NB4 (cell line): ENCODE measurements at places on chromosomes 7 and 10.
A peak's percentile ranks its signal among the peaks of the same experiment; 100 is the strongest.

- DNase-seq: peak; percentile 8
These were observed 57.2 kb upstream of the FOXI2 start for GRCh38 chr10:127679642-127680255.

DNA sequence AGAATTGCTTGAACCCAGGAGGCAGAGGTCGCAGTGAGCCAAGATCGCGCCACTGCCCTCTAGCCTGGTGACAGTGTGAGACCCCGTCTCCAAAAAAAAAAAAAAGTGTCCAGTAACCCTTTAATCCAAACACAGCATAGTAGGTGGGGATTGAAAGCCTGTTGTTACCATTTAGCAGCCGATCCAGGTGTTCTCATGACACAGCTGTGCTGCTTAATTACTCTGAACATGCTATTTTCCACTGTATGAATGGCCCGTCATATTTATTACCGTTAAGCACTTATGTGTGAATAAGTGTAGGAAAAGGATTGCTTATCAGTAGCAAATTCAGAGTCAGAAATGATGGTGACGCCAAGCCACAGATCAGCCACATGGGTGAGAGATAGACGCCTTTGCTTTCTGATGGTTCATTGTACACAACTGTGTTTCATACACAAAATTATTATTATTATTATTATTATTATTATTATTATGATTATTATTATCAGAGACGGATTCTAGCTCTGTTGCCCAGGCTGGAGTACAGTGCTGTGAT, 11.6 kb upstream of the ORAI2 start:
- no peak for DNase-seq

DNA sequence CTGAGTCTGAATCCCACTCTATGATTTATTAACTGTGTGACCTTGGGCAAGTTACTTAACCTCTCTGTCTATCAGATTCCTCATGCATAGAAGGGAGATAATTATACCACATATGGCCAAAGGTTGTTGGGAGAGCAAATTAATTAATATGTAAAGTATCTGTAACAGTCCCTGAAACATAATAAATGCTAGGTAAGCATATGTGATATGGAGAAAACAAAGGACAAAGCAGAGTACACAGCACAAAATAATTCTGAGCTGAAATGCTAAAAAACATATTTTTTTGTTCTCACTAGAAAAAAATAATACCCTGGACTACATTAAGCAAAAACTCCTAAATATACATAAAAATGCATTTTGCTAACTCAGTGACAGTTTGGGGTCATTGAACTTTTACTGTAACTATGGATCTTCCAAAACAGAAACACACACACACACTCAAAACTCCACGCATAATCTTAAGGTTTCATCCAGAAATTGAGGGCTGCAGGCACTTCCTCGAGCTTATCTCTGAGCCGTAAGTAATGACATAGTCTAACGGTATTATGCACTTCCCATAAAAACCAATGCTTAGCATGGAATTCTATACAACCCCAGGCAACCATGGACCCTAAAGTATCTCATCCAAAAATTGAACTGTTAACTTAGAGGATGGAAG, 201.7 kb upstream of the PTN start:
- no peak for DNase-seq

DNA sequence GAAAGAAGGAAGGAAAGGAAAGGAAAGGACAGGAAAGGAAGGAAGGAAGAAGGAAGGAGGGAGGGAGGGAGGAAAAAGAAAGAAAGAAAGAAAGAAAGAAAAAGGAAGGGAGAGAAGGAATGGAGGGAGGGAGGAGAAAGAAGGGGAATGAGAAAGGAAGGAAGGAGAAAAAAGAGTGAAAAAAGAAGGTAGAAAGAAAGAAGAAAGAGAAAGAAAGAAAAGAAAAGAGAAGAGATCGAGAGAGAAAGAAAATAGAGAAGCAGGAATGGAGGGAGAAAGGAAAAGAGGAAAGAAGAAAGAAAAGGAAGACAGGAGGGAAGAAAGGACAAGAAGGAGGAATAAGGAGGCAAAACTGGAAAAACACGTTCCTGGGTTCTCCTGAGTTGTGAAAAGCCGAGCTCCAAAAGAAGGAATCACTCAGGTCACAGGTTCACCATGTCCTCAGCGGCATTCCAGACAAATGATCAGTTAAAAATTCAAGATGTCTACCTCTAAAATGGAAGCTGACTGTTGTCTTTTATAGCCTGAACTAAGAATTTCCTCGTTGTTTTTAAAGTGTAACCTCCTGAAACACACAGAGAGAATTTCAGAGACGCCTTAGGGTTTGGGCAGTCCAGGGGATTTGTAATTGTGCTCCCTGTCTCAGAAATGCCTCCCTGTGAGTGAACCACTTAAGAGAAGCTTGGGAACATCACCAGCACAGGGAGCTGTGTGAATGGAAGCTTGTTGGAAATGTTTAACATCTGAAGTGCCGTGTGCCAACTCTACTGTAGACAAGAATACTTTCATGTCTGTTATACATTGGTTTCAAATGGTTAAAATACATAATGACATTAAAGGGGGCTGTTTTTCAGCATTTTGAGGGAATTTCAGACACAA, 80.7 kb downstream of the INHBA start:
- DNase-seq: no peak

GRCh38 chr7:134458341-134458805, 527 bp downstream of the AKR1B1 start:
- DNase-seq: peak; percentile 81

GRCh38 chr7:96685353-96685752, 24.3 kb downstream of the SEM1 start:
- DNase-seq: no peak

- no peak for DNase-seq
These were observed 221.0 kb downstream of the DYNC1I1 start for GRCh38 chr7:95993380-95993779.

- no peak for DNase-seq
These were observed 3.7 kb upstream of the STK32C start for GRCh38 chr10:132311338-132311939.

DNA sequence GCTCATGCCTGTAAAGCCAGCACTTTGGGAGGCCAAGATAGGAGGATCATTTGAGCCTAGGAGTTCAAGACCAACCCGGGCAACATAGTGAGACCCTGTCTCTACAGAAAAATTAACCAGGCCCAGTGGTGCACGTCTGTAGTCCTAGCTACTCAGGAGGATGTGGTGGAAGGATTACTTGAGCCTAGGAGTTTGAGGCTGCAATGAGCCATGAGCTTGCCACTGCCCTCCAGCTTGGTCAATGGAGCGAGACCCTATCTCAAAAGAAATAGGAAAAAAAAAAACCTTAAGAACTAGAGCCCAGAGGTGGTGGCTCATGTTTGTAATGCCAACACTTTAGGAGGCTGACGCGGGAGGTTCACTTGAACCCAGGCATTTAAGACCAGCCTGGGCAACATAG, 2.2 kb downstream of the STRA8 start:
- DNase-seq: no peak

DNA sequence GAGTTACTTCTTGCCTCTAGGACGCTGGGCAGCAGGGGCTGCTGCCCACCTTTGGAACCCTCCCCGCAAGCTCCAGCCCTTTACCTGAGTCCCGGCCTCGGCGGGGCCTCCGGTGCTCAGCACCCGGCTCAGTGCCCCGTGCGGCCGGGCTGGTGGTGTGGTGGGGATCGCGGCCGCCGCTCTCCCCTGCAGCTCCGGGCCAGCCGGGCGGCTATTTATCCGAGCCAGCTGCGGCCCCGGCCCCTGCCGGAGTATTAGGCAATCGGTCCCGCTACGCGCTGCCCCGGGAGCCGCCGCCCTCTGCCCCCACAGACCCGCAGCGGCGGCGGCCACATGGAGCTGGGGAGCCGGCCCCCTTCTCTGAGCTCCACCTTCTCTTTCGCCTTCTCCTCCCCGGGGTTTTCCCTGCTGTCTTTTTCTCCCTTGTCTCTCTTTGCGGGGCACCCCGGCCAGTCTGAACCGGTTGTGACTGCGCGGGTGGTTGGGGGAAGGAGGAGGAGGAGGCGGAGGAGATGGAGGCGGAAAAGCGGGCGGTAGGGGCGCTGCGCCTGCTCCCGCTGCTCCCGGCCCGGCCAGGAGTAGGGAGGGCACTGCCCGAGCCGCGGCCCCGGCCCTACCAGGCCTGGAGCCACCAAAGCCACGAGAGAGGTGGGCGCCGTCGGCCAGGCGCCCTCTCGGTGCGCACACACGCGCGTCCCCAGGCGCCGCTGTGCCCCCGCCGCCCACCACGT, at the start of gene SLC16A9:
TSS of gene SLC16A9 (minus strand) at position 456 of the 731 bp plus-strand sequence. CDS start 25,559 bp downstream, outside the sequence.
- DNase-seq: peak; percentile 62

DNA sequence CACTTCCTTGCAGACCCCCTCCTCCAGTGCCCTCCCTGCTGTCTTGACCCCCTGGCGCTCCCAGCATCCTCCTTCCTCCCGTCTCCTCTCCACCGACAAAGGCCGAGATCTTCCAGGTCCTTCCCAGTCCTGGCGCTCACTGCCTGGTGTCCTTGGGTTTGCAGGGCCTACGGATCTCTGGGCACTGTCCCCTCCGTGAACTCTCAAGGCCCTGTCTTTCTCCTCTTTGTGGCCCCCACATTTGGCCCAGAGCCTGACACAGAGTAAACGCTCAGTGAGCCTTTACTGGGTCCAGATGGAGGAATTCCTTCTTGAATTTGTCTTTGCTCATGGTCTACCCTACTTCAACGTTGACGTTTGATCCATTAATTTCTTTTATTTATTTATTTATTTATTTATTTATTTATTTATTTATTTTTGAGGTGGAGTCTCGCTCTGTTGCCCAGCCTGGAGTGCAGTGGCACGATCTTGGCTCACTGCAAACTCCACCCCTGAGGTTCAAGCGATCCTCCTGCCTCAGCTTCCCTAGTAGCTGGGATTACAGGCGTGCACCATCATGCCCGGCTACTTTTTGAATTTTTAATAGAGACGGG, 29.7 kb downstream of the TMEM270 start:
- no peak for DNase-seq

DNA sequence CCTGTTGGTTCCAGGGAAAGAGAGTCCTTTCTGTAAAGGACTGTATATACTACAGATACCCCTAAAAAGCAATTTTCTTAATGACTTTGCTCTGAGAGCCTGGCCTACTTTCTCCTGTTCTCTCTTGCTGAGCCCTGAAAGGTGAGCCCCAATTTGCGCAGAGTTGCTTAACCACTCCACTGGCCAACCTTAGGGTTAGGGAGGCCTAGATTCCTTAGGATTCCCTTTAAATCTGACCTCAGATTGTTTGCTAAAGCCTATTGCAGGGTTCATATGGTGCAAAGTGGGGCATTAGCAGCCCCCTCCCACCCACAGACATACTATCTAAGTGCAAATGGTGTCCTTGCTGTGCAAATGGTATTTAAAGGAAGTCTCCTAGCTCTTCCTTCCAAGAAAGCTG, 164.2 kb downstream of the RNLS start:
- DNase-seq: no peak

GRCh38 chr7:106288263-106288662, 3.5 kb upstream of the NAMPT start:
- no peak for DNase-seq

DNA sequence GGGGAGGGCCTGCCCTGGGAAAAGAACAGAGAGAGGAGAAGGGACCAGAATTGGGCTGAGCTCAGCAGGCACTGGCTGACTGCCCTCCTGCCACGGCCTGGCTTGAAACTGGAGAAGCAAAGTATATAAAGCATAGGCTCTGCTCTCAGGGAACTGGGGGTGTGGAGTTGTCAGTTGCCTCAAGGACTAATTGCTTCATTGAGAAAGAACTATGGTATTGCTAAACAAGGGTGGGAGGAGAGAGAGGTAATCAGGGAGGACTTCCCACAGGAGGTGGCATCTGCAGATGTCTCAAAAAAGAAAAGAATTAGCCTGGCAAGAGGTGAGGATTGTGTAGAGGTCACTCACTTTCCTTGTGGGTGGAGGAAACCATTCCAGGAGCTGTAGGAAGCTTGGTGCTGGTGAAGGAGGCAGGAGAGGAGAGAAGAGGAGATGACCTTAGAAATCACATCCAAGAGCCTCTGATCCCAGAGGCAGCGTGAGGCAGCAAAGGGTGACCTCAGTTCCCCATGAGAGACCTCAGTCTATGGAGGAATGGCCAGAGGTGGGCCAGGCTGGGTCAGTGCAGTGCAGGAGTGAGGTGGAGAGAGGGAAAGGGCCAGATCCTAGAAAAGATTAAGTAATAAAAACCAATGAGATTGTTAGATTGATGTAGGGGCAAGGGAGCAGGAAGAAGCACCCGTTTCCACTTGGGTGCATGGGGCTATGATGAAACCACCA, 2.4 kb downstream of the PILRB start:
- peak; percentile 58 for DNase-seq

DNA sequence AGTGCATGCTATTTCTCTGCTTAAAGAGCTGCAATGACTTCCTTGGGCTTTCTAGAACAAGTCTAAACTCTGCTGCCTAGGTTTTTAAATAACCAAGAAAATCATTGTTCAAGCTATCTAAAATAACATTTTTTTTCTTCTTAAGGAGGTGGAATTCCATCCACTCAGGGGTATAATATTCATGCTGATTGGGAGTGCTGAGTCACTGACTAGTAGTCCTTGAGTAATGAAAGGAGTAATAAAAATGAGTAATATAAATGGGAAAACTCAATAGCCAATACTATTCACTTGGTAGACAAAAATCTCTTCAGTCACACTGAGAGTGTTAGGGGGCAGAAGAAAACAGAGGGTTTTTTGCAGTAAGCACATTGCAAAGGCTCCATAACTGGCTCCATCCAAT, 72.0 kb downstream of the GFRA1 start:
- no peak for DNase-seq

DNA sequence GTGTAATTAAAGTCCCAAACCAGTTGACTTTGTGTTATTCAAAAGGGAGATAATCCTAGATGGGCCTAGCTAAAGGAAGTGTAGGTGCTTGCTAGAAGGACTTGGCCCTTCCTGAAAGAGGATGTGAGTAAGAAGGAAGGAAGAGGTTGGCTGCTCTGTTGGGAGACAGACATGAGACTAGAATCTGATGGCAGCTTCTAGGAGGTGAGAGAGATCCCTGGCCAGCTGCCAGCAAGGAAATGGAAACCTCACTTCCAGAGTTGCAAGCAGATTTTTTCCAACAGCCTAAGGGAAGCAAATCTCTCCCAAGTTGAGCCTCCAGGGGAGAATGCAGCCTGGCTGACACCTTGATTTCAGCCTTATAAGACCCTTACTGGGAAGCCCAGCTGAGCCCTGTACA, 368.4 kb upstream of the ZMIZ1 start:
- DNase-seq: peak; percentile 23

GRCh38 chr10:86974484-86974883, 6.2 kb downstream of the ADIRF start:
- DNase-seq: no peak

GRCh38 chr7:150461520-150461919, 11.1 kb downstream of the GIMAP8 start:
- DNase-seq: no peak
